ENCODE measurements at places on chromosomes 6 and 20.
A peak's percentile ranks its signal among the peaks of the same experiment; 100 is the strongest.

GRCh38 chr6:147381712-147382111, 126.8 kb upstream of the SAMD5 start:
- no peak for DNase-seq

DNA sequence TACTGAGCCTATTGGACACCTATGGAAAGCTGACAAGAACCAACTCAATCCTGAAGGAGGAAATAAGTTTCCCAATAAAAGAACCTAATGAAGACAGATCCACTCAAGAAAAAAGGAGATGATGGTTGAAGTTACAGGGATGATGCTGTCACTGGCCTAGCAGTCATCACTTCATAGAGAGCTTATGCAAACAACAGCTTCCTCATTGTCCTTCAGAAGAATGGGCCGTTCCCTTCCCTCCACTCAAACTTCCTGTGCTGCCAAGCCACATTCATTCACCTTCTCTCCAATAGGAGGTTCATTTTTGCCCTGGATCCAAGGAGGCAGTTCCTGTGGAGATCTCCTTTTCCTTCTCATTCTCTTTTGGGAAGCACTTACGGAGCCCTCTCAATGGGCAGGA, 13.8 kb upstream of the PM20D2 start:
- no peak for DNase-seq

DNA sequence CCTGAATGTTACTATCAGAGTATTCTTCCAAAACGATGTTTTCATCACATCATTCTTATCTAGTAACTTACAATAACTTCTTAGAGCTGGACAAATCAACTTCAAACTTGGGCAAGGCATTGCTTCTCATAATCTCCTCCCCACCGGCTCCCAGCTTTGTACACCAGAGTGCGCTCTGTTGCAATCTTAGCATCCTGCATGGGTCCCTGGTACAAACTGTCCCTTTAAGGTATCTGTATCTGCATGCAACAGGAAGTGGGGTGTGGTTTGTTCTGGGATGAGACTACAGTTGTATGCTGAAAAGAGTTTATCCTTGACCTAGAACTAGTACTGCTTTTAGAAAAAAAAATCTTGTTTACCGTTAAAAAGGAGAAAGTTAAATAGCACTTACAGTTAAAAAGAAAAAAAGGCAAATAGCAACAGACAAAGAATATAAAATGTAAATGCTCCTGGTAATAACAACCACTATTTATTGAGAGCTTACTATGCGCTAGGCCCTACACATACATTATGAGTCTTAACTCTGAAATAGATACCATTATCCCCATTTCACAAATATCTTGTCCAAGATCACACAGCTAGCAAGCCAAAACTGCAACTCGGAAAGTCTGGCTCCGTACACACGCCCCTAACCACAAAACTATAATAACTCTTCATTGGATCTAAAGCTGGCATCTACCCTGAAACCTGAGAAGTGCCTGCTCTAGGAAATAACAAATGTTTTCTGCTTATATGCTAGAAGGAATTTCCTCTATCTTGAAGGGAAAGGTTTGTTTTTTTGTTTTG, 9.8 kb upstream of the HECA start:
- DNase-seq: peak; percentile 96

DNA sequence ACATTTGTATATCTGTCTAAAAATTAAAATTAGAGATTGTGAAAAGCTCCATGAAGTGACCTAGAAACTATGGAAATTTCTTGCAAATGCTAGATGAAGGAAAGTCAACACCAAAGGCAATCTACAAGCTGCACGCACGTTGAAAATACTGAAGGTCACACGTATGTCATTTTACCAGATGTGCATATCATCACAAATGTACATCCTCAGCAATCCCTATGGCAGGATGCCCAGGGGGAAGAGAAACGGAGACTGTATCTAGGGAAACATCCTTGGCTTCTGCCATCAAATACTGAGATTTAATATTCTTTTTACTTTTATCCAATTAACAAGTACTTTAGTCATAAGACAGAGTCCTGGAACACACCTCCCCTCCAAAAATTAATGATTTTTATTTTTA, 672.0 kb downstream of the RNF144B start:
- DNase-seq: no peak

- DNase-seq: no peak
Observed at GRCh38 chr6:119162134-119162775, 83.8 kb upstream of the FAM184A start.

DNA sequence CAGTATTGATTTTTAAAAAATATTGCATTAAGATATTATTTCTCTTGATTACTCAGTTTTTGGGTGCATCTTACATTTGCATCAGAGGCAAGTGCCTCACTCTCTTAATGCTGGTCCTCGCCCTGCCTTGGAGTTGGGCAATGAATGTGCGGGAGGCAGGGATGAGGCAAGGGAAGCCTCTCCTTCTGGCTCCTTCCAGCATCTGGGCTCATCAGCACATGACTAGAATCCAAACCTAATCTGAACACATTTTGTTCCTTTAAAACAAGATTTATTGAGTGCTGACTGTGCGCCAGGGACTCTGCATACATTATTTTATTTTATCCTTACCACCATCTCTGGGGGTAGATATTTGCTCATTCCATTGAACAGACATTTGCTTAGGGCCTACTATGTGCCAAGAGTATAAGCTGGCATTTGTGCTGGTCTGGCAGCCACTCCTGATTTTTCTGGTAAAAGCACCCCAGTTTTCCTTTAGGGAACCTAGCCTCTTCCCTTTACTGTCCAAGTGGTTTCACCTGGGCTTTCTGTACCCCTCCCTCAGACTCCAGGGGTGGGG, 71.9 kb upstream of the ZNFX1 start:
- no peak for DNase-seq

DNA sequence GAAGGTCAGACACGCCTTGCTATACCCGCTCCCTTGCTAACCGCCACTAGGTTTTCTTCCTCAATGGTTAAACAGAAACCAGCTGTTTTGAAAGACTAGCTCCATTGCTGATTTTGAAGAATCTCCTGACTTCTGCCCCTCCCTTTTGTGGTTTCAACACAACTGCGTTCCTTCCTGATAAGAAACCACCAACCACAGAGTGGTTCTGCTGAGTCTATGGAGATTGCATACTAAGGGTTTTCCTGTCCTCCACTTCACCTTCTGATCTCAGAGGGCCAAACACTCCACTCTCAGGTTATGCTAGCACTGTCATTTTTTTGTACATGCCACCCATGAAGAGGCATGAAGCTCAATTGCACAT, 207.9 kb downstream of the MYLK4 start:
- DNase-seq: peak; percentile 99

DNA sequence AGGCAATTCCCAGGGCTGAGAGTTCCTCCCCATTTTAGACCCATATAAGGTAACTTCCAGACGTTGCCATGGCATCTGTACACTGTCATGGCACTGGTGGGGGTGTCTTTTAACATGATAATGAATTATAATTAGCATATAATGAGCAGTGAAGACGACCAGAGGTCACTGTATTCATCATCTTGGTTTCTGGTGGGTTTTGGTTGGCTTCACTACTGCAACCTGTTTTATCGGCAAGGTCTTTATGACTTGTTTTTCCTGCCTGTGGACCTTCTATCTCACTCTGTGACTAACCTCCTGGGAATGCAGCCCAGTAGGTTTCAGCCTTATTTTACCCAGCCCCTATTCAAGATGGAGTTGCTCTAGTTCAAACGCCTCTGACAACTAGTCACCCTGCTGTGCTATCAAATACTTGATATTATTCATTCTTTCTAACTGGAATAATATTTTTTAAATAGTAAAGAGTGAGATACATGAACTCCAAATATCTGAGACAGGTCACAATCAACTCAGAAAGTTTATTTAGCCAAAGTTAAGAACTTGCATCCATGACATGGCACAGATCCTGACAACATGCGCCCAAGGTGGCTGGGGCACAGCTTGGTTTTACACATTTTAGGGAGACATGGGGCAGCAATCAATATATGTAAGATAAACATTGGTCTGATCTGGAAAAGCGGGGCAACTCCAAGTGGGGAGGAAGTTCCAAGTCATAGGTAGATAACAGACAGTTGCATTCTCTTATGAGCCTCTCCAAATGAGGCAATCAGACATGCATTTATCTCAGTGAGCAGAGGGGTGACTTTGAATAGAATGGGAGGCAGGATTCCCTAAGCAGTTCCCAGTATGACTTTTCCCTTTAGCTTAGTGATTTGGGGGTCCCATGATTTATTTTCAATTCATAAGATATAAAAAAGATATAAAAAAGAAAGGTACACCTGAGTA, 1.2 kb upstream of the UFL1 start:
- peak; percentile 58 for DNase-seq

GRCh38 chr6:14549304-14549770, 431.8 kb downstream of the CD83 start:
- DNase-seq: no peak

DNA sequence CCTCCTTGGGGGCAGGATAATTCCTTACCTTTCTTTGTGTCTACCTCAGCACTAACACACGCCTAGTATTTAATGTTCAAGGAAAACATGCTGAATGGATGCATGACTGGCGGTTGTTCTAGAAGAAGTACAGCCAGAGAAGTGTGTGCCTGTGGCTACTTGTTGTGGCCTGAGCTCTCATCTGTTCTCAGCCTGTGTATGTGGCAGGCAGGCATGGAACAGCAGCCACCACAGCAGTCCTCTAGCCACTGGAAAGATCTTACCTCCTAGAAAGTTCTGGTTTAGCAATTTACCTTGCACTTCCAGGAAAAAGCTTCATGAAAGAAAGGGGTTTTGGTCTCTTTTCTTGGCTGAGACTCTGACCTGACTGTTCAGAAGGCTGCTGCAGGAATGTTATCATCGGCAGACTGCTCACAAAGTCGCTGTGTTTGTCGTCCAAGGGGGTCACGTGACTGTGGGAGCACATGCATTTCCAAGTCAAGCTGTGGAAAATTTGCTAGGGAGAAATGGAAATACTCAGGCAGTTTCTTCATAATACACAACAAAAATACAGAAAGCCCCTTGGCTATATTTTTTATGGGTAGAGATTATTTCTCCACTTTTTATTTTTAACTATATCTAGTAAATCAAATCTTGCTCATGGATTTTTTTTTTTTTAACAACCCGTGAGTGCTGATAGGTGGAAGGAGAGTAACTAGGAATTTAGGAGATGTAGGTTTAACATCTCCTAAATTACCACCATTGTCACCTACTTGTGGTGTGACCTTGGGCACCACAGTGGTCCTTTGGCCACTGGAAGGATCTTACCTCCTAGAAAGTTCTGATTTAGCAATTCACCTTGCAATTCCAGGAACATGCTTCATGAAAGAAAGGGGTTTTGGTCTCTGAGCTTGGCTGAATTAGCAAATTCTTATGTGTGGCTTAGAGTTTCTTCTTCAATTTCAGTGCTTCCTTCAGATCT, 110.8 kb upstream of the GPR6 start:
- peak; percentile 46 for DNase-seq

- peak; percentile 14 for DNase-seq
Observed at GRCh38 chr6:24257282-24257681, 100.6 kb downstream of the DCDC2 start.

DNA sequence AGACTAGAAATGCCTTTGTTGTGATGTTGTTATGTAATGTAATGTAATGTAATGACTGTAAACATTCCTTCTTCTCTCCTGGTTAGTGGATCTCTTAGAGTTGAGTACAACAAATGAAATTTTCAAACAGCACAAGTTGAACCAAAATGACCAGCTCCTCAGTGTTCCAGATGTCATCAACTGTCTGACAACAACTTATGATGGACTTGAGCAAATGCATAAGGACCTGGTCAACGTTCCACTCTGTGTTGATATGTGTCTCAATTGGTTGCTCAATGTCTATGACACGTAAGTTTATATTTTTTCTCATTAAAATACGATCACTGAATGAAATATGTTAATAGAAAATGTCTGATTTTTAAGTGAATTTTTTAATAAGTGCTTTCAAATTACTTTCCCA, 496.7 kb downstream of the UTRN start:
- DNase-seq: no peak

GRCh38 chr6:138203315-138203714, 15.0 kb downstream of the PBOV1 start:
- DNase-seq: no peak

DNA sequence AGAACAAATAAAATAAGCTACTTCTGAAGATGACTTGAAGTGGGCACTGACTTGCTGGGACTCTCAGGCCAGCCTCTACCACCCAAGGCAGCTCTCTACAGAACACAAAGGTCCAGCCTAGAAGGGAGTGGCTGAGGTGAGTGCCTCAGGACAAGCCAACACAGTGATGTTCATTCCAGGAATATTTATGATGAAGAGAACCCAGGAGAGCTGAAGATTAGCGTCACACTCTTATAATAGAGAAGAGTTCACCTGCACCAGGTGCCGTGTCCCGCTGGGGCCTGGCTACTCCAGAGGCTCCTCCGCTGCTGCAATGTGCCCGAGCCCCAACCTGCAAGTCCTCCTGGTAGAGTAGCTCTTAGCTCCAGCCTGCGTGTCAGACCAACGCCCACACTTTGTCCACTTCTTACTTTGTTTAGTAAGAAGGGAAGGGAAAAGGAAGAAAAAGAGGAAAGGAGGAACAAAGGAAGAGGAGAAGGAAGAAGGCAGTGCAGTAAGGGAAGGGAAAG, 182.4 kb upstream of the QKI start:
- DNase-seq: no peak

GRCh38 chr6:167157863-167158262, at the start of gene GPR31:
Gene GPR31 (minus strand): TSS chr6:167157980. CDS start chr6:167157831, 149 bp downstream.
- DNase-seq: no peak

DNA sequence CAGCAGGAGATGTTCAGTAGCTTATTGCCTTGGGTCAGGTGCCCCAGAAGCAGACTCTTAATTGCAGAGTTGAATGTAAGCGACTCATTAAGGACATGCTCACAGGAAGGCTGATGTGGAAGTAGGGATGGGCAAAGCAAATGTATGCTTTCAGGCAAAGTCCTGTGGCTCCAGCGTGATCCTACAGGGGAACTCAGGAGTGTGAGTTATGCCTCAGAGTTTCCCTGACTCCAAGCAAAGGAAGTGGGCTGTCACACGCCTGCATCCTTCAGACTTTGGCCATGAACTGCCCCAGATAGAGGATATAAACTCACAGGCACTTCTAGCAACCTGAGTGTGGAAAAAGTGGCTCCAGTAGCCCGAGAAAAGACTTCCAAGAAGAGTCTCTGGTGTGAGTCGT, 64.9 kb upstream of the ZNF133 start:
- no peak for DNase-seq

DNA sequence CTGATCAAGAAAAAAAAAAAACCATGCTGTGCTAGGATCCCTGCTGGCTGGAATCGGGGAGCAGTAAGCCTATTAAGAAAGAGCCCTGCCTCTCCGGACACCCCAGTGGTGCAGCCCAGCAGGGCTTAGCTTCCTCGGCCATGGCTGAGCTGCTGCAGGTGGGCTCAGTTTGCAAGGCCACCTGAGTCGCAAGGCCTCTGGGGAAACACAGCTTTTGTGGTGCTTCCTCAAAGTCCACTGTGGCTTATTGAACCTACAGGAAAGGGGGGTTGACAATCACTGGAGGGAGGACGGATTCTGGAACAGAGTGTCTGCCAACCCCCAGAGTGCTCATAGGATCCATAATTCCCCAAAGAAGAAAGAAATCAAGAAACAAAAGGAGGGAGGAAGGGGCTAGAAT, 240.8 kb downstream of the SMOC2 start:
- no peak for DNase-seq

GRCh38 chr20:2871661-2872458, 1.4 kb upstream of the PTPRA start:
- peak; percentile 42 for DNase-seq

- no peak for DNase-seq
Observed at GRCh38 chr20:1761116-1761515, 103.5 kb upstream of the SIRPG start.

All from OCI-M1 (cell line).